ENCODE measurements at places on chromosomes 12 and 14. TPM values are rescaled to one million over a fixed set of nuclear protein-coding genes. Genes with fewer than 3 reads are reported as not detected.

GPRC5D gene
- total RNA-seq: not detected

NFATC4 gene
- total RNA-seq: 0.44 TPM

PYGL gene
- 75.8 TPM for total RNA-seq

SERPINA3 gene
- total RNA-seq: 0.15 TPM

ALX1 gene
- total RNA-seq: not detected

PIANP gene
- total RNA-seq: 0.12 TPM

KCNC2 gene
- total RNA-seq: not detected

SPATS2 gene
- 29.9 TPM for total RNA-seq

DPPA3 gene
- not detected for total RNA-seq

OR4K1 gene
- not detected for total RNA-seq

- no peak for DNase-seq
Measured at GRCh38 chr12:93166541-93167307, 211.0 kb upstream of the NUDT4 start.

- DNase-seq: no peak
Measured at GRCh38 chr12:90071996-90072395, 363.4 kb upstream of the ATP2B1 start.

DNA sequence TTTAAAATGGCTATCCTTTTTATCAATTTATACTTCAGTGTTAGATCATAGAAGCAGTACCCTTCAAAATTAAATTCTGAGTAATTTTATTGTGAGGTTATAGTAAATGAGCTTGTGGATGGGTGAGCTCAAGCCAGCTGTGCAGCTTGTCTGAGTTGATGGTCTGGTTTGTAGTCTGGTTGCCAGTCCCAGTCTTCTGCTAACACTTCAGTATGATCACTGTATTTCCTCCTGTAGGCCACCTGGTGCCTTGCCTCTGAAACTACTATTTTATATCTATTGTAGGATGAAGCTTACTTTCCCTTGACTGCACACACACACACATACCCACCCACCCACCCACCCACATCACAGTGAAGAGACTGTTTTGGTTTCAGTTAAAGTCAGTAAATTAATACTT is 496.4 kb downstream of the PCNX1 start:
- peak; percentile 28 for DNase-seq

- DNase-seq: peak; percentile 91
Measured at GRCh38 chr12:27549236-27549800, 25.3 kb downstream of the PPFIBP1 start.

DNA sequence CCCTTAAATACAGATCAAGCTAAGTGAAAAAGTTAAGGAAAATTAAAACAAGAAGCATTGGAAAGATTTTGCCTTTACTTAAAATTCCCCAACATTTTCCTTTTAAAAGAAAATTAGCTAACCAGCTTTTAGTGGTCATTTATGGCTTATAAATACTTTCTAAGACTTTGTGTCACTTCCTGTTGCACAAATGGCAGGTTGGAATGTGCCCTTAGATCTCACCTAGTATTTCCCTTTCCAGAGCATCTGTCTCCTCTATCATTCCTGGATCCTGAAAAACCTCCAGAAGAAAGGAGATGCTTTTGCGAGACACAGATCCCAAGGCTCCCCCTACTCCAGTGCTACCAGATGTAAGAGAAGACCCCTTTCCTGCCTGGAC is 58.3 kb downstream of the ARF6 start:
- no peak for DNase-seq

GRCh38 chr12:91610561-91610960 is 427.9 kb upstream of the DCN start:
- DNase-seq: no peak

DNA sequence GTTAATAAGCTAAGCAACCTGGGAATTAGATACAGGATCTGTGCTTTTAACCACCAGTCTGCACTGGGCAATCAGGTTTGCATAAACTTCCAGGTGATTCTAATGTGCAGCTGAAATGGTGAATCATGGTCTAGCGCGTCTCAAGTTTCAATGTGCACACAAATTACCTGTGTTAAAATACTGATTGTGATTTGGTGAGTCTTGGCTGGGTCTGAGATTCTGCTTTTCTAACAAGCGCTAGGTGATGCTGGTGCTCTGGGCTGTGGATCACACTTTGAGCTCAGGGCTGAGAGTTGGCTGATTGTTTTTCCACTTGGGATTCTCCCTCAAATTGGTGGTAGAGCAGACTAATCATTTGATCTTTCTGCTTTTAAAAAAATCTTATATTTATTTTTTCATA is 124.8 kb downstream of the C12orf75 start:
- no peak for DNase-seq

GRCh38 chr14:21527318-21527679 is 1.2 kb upstream of the SALL2 start:
- DNase-seq: no peak

- DNase-seq: peak; percentile 90
Measured at GRCh38 chr14:32004300-32004699, 72.8 kb upstream of the ARHGAP5 start.

GRCh38 chr14:87080146-87080545 is 912.8 kb downstream of the GALC start:
- no peak for DNase-seq

DNA sequence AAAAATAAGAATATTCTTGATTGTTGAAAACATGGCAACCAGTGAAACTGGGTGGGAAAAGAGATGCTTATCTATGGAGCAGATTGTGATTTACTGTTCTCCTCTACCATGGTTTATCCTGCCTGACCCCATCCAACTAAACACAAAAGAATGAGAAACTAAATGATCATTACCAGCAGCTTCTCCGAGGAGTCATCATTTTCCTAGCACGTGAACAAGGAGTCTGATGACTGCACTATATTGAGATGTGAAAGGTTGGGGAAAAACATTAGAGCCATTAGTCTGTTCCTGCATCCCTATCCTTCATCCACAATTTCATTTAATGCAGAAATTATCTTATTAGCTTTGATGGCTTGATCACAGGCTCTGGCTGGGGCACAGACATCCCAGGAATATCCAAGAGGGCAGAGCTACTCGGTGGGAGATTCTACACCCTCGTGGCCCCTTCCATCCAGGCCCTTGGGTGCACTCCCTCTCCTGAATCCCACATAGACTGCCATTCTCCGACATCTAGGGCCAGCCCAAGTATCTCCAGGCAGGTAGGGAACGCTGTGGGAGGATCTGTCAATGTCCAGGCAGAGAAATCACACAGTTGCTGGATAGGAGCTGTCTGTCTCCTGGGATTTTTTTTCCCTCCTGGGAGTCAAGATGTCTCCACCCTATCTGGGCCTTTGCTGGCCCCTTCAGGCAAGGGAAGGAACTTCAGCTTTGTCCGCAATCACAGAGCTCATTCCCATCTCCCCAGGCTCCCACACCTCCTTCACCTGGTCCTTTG is 43.3 kb upstream of the DHRS4 start:
- DNase-seq: peak; percentile 80

GRCh38 chr12:78684419-78684818 is 180.2 kb upstream of the SYT1 start:
- DNase-seq: peak; percentile 43

DNA sequence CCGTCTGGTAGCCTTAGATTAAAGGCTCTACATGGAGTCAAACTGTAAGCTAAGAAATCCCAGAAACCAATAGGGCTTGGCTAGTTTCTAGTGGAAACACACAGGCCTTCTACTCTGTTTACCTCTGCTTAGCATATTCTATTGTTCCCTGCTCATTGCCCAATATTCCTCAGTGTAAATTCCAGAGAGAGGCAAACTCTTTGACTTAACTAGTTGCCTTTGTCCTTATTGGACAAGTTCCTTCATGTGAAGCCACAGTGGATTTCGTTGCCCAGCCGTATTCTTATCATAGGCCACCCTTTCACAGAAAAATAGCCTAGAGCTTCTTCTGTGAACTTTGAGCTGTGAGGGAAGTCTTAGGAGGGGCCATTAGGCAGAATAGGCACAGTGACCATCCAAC is 186.1 kb downstream of the PLCZ1 start:
- no peak for DNase-seq

DNA sequence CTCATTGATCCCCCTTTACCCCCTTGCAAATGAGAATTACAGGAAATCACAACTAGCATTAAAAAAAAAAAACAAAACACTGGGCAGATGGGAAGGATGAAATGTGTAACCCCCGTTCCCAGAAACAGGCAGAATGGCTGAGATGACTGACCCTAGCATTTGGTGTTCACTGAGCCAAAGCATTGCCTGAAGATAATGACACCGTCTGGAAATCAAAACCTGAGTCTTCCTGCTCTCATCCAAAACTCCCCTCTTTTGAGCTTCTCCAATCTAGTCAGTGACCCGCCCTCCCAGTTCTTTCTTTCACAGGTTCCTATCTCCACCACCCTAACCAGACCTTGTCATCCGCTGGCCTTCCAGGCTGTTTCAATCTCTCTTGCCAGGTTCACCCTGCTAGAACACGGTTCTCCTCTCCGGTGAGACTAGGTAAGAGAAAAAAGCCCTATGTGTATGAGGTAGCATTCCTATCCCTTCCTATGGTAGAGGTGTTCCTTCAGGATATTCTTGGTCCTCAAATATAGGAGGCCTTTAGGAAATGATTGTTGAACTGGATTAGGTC is 21.3 kb downstream of the SUSD6 start:
- DNase-seq: no peak

GRCh38 chr12:88142610-88142991 is 494 bp downstream of the TMTC3 start:
- DNase-seq: no peak

GRCh38 chr12:68532204-68532886 is 78.4 kb upstream of the RAP1B start:
- DNase-seq: no peak

DNA sequence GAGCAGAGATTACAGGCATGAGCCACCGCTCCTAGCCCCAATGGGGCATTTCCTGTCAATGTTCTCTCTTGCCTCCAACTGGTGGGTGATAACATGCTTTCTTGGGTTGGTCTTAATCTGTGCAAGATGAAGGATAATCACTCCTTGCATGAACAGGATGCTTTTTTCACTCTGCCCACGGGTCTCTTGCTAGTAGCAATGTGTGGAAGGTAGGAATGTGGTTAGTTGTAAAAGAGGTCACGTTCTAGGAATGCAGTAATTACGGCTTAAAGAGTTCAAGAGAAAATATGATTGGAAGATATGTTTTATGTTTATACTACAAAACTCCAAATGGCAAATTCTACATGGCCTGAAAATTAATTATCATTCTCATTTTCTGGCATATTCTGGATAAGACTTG is 10.5 kb downstream of the RNASE10 start:
- peak; percentile 52 for DNase-seq

- peak; percentile 81 for DNase-seq
Measured at GRCh38 chr12:95117178-95117599, 43.8 kb upstream of the NR2C1 start.

GRCh38 chr14:34685819-34686428 is 28.5 kb downstream of the CFL2 start:
- no peak for DNase-seq

DNA sequence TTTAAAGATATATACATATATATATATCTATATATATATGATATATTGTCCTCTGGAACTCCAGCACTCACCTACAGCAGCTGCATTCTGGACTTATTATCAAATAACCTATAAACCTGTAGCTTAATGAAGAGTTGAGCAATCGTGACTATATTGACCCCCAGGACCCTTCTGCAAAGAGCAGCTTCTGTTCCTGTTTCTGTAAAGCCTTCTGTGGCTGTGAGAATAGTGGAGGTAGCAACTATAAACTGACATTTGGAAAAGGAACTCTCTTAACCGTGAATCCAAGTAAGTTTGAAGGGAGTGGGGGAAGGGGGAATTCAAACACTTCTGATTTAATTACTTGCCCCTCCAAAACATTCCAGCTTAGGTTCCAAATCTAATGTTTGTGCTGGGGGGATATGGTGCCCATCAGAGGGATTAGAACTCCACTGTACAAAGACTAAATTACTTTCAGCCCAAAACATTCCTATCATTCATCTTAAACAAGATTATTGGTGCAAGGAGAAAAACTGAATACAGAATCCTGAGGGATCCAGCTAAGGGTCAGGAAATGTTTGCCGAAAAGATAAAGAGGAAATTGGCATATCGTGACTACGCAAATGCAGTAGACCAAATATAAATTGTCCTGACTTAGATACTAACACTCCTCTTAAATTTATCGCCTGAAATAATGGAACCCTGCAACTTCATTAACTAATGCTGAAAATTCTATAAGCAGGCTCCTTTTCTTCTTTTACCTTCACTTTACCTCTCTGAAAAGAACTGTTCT is 106.1 kb downstream of the DAD1 start:
- no peak for DNase-seq

GRCh38 chr14:101383737-101384338 is 177.5 kb upstream of the DIO3 start:
- DNase-seq: no peak

GRCh38 chr12:27095346-27095745 is 13.0 kb upstream of the C12orf71 start:
- DNase-seq: no peak

DNA sequence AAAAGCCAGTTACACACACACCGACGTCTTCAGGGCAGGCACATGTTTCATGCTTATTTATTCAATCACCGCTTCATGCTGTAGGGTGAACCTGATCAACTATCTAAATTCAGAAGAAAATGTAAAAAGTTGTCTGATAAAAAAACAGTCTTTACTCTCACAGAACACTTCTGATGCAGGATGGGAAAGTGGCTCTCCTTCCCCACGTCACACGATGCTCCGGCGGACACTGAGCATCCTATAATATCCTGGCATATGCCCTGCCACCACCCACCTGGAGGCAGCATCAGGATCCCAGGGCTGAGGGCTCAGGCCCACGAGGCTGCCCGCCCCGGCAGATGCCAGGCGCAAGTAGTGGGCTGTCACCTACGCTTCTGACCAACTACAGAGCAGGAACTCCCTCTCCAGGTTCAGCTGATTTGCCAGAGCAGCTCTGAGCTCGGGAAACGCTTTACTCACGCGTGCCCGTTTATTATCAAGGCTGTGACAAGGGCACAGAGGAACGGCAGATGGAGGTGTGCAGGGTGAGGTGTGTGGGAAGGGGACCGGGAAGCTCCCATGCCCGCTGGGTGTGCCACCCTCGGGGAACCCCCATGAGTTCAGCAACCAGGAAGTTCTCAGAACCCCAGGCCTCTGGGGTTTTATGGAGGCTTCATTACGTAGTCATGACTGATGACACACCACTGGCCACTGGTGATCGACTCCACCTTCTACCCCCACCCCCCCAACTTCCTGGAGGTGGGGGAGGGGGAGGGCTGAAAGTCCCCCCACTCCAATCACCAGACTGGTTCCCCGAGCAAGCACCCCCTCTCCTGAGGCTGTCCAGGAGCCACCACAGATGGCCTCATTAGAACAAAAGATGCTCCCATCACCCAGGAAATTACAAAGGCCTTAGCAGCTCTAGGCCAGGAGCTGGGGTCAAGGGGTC is 32.1 kb downstream of the SLC15A4 start:
- DNase-seq: no peak

DNA sequence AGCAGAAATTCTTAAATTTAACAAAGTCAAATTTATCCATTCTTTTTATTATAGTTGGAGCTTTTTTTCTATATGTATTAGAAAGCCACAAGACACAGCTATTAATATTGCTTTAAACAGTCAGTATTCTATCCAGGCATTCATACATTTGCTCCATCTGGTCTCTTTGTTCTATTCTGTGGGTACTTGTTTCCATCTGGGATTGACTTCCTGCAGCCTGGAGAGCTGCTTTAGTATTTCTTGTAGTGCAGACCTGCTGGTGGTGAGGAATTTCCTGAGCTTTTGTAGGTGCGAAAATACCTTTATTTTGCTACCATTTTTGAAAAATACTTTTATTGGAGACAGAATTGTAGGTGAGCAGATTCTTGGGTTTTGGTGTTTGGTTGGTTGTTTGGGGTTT is 29.0 kb downstream of the CCDC60 start:
- DNase-seq: no peak
